ENCODE measurements at places on chromosomes 2 and 18.

- DNase-seq = no peak
These were observed 78.6 kb upstream of the CSRNP3 start for GRCh38 chr2:165390875-165391274.

DNA sequence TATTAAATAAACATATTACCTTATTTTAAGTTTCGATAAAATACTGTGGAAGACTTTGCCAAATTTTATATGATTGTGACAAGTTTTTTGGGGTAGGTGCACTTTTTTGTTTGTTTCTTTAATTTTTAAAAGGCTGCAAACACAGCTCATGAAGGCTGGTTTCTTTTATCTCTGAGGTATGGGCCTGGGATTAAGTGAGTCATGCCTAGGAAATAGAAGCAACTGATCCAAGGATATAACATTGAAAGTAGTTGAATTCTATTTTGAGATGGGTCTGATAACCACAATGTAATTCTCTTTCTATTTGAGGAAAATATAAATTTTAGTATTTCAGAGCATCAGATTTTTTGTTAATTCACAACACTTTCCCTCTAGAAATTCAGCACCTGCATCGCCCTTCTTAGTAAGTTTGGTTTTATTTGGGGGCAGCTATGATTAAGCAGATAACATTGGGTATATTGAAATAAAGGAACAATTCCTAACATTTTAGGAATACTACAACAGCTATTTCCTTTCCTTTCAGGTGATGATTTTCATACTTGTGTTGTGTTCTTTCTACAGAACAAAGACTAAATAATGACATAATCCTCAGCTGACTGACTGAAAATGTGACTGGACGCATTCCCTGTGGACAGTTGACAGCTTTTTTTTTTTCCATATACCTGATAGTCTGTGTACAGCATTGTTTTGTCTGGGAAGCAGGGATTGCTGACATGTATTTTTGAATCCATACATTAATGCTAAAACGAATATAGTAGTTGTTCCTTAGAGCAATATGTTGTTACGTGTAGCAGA, 16.8 kb downstream of the RBM45 start:
- DNase-seq = no peak

DNA sequence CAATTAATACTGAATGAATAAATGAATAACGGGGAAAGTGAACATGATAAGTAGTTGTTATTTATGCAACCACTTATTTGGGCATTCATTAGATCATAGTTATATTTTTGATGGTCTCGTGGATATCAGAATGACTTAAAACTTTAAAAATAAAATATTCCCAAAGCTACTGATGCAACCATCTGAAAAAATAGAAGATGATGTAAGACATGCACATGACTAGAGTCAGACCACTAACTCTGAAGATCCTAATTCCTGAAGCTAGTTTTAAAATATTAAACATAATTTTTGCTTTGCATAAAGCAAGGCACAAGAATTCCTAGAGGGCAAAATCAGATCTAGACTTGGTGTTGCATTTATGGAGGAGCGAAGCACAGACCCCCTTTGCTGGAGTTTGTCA, 616.1 kb downstream of the IRS1 start:
- no peak for DNase-seq

- DNase-seq = no peak
These were observed 367.2 kb upstream of the KCNH7 start for GRCh38 chr2:163205589-163206254.

GRCh38 chr2:47508641-47509040, 105.7 kb downstream of the MSH2 start:
- no peak for DNase-seq

DNA sequence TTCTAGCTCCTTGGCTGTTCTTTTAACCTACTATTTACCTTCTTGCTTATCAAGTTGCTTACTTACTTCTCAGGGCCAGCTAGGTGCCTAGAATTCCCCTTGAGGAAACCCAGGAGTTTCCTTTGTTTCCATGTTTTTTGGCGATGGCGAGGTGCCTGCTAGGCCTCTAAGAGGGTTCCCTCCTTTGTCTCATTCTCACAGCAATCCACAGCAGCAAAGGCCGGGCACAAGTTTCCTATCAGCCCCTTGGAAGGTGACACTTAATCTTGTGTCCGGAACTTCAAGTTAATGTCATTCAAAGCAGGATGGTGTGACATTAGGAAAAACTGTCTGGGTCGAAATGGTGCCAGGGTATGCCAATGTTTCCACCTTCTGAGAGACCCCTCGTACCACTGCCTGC, 101.9 kb upstream of the EPC2 start:
- DNase-seq = no peak

DNA sequence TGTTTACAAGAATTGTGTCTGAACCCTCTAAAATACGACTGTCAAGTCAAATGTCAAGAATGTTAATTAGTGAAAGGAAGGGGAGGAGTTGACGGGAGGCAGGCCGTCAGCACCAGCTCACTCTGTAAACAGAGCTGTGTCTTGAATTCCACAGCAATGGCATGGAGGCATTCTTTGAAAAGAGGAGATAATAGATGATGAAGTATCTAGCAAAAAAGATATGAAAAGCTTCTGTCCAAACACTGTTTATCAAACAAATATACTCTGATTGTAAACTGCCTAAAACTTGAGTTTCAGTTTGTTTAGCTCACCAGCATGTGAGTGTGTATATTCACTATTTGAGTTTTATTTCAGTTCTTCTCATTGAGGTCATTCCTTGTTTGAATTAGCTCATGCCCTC, 94.7 kb upstream of the CDC42EP3 start:
- DNase-seq = peak; percentile 32
